ENCODE measurements at places on chromosomes 1 and 21.

DNA sequence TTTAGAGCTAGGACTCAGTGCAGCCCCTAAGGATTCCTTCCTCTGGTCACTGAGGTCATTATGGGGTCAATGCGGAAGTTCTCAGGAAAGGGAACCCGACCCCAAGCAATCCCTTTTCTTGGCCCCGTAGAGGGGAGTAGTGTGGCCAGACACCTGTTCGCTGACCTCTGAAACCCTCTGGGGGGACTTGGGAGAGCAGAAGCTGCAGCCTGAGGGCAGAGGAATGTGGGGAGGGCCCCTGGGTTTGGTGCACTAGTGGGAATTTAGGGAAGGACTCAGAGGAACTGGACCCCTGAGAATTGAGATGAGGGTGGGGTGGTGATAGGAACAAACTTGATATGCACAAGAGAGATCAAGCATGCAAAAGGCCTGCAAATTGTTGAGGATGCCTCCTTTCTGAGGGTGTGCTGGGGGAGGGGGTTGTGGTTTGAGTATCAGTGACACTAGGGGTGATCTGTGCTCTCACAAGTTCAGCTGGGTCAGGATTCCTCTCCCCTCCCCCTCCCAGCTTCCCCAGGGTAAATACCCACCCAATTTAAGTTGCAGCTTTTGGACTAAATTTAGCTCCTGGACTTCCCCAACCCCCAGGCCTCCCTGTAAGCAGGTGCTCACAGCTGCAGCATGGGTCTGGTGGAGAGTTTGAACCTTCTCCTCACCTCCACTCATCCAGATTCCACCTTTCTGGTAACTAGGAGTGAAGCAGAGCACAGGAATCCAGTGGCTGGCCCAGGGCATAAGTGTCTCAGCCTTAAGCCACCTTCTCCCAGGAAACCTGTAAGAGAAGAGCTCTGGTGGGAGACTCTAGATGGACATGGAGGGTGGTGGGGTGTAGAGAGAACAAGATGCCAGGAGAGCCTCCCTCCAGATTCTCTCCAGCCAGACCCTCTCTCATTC lies 13.5 kb downstream of the ADAMTSL4 start:
- DNase-seq, result no peak

DNA sequence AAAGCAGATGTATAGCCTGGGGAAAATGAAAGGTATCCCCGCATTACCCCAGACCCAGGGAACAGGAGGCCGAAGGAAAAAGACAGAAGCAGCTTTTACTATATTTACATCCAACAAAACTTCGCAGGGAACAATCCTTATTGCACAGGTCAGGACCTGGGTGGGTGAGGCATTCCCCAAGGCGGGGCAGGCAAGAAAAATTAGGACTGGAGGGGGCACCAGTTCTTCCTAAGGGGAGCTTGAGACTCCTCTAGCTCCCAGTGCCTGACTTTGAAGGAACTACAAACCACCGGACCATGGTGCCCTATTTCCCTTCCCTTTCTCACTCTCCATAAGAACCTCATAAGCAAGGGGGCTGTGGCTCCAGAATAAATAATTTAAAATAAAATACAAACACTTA lies 6.7 kb upstream of the GATAD2B start:
- DNase-seq, result no peak

DNA sequence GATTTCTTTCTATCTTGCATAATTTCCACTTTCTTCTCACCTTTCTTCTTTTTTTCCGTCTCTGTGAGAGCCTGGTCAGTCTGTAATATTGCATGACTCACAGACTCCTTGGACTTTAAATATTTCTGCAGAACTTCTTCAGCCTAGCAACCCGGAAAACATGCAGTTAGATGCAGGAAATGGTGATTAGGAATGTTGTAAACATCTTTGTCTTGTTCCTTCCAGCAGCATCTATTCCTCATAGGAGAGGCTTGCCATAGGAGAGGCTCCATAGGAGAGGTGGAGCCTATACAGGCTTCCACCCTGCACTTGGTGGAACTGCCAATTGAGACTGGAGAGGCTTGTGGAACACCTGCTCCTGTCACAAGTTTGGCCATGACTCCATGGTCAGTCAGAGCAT lies 10.0 kb downstream of the GBP5 start:
- no peak for DNase-seq

DNA sequence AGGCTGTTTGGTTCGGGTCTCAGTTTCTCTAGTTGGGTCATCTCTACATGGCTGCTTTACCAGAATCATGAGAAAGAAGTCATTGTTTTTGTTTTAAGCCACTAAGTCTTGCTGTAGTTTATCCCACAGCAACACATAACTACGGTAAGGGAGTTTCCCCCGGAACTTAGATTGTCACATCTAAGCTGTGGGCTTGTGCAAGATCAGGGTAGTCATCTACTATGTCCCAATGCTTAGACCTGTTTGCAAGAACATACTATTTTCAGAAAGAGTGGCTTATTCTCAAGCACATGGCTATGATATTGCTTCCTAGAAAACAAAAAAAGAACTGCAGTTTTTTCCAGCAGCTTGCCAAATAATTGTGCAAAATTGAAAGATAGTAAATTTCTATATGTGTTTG lies 18.0 kb upstream of the OLIG2 start:
- DNase-seq, result no peak

DNA sequence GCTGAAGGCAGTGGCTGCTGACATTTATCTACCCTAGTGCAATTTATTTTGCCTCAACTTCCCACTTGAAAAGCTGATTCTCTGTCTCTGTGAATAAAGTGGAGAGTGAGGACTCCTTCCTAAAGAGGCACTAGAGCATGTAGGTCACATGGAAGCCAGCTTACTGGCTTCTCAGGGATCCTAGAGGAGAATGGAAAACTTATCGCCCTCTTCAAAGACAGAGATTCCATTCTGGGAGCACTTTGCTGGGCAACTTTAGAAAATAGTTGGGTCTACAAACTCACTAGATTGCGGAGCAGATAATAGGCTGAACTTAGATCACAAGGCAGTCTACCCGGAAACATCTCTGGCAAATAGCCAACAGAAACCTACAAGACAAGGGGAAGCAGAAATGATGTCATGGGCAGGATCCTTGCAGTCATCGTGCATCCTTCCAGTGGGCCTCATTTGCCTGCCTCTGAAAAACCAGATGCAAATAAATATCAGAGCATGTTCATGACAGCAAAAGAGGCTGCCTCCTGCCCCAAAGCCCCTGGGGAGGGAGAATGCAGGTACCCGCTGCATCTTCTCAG lies 104.8 kb upstream of the BARHL2 start:
- no peak for DNase-seq

DNA sequence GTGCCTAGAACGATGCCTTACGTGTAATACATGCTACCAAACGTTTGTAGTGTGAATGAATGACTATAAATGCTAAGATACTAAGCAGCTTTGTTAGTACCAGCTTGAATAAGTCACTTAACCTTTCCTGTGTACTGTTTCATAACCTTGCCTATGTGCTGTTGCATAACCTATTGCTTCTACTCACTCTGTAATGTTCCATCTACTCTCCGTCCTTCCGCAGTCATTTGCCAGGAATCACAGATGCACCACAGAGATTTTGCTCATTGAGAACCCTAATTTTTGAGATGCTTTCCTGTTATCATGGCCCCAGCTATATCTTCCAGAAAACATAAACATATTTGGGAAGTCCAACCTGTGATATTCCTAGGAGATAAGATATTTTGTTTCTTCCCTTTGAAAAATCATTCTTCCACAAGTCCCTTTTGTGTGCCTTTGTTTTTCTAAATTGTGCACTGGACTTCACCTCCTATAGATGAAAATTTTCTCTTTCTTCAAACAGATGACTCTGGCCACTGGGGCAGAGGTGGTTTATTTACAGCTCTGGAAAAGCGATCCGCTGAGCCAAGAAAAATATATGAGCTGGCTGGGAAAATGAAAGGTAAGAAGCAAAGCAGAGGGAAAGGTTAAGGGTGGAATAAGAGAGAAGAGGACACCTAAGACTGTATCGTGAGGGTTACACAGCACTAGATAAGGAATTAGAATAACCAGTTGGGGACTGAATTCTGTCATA lies 44.8 kb downstream of the CHD1L start:
- DNase-seq, result no peak

DNA sequence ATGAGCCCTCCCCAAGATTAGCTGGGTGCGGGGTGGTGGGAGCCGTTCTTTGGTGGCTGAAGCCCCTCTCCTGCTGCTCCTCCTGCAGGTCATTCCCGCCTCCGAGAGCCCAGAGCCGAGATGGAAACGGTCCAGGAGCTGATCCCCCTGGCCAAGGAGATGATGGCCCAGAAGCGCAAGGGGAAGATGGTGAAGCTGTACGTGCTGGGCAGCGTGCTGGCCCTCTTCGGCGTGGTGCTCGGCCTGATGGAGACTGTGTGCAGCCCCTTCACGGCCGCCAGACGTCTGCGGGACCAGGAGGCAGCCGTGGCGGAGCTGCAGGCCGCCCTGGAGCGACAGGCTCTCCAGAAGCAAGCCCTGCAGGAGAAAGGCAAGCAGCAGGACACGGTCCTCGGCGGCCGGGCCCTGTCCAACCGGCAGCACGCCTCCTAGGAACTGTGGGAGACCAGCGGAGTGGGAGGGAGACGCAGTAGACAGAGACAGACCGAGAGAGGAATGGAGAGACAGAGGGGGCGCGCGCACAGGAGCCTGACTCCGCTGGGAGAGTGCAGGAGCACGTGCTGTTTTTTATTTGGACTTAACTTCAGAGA lies 448 bp downstream of the G0S2 start:
- DNase-seq, result no peak
